ENCODE measurements at places on chromosomes 5 and 9. TPM values are rescaled to one million over a fixed set of nuclear protein-coding genes. Genes with fewer than 3 reads are reported as not detected.

The SH3PXD2B gene
- total RNA-seq: 3.2 TPM

The ADCY2 gene
- total RNA-seq: 0.42 TPM

The PCDHB12 gene
- 0.19 TPM for total RNA-seq

The PCDHGB2 gene
- total RNA-seq: 0.28 TPM

The OLFM1 gene
- total RNA-seq: 28.3 TPM

The GNA14 gene
- total RNA-seq: 0.47 TPM

The ZCCHC7 gene
- total RNA-seq: 22.6 TPM

- no peak overlapping the region for H3K27ac ChIP-seq
- H3K27me3 ChIP-seq: peaks cover 25% of the 10 kb centered on the region
- no peaks in the 10 kb centered on the region for H3K36me3 ChIP-seq
- H3K4me3 ChIP-seq: no peak overlapping the region
Observed at GRCh38 chr5:51395245-51395644, 12.0 kb downstream of the ISL1 start.

DNA sequence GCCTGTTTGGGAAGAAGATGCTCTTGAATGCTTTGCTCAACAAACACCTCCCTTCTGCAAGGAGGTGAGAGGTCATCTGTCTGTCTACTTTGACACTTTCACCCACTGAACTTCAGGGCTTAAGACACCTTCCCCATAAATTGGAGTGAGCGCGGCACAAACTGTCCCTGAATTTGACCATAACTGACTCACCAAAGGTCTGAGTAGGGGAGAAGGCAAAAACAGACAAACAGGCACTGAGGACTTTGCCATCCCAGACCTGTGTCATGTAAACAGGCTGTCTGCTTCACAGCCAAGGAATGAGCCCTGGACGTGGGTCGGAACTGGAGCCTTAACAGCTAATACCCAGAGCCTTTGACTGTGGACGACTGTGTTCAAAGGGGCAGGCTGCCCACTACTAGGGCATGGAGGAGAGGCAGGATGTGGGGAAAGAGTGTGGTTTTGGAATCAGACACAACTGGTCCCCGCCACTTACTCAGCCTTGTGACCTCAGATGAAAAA, 320.9 kb upstream of the KLF4 start:
- no peak for DNase-seq
- H3K27ac ChIP-seq: no peak overlapping the region
- H3K4me3 ChIP-seq: no peak overlapping the region
- H3K4me1 ChIP-seq: no peaks in the 10 kb centered on the region
- no peaks in the 10 kb centered on the region for H3K27me3 ChIP-seq

GRCh38 chr5:168147106-168147505, 144.3 kb upstream of the WWC1 start:
- H3K4me1 ChIP-seq: no peaks in the 10 kb centered on the region
- peaks cover 2% of the 10 kb centered on the region for H3K27me3 ChIP-seq
- no peak overlapping the region for H3K27ac ChIP-seq
- H3K36me3 ChIP-seq: no peaks in the 10 kb centered on the region

DNA sequence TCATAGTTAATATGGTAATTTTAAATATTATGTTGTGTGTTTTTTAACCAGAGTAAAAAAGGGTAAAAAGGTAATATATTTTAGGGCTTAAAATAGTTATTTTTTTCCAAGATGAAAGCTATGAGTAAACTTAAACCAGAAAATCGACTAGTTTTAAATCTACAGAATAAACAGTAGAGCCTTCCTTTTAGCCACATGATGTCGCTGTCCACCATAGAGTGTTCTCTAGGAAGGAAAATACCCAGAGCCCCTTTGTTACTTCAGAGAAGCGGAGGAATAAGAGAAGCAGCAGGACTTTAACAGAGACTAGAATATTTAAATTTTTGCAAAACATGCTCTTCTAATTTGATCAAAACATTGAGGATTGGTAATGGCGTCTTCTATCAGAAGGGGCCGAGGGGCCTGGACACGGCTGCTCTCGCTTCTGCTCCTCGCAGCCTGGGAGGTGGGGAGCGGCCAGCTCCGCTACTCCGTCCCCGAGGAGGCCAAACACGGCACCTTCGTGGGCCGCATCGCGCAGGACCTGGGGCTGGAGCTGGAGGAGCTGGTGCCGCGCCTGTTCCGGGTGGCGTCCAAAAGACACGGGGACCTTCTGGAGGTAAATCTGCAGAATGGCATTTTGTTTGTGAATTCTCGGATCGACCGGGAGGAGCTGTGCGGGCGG, at the start of gene PCDHA2:
TSS of gene PCDHA2 (plus strand) at position 258 of the 664 bp plus-strand sequence.
- H3K4me3 ChIP-seq: no peak within 1 kb of the TSS
- DNase-seq: no peak
- H3K27ac ChIP-seq: no peak within 1 kb of the TSS
- H3K4me1 ChIP-seq: no peaks in the 10 kb centered on the region

DNA sequence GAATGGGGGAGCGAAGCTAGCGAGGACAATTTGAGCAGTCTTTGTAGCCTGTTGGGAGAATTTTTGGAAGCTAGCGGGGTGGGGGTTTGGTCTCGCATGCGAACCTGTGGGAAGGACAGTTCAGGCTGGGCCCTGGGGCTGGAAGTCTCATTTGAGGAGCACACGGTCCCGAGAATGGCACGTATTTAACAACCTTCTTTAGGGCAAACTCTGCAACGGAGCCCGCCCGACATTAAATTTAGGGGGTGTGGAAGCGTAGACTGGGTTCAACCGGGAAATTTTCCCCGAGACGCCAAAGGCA, 35.2 kb upstream of the NFIB start:
- peaks cover 94% of the 10 kb centered on the region for H3K27me3 ChIP-seq
- H3K36me3 ChIP-seq: no peaks in the 10 kb centered on the region
- no peak overlapping the region for H3K4me3 ChIP-seq
- no peaks in the 10 kb centered on the region for H3K4me1 ChIP-seq
- no peak overlapping the region for H3K27ac ChIP-seq
- no peak for DNase-seq

DNA sequence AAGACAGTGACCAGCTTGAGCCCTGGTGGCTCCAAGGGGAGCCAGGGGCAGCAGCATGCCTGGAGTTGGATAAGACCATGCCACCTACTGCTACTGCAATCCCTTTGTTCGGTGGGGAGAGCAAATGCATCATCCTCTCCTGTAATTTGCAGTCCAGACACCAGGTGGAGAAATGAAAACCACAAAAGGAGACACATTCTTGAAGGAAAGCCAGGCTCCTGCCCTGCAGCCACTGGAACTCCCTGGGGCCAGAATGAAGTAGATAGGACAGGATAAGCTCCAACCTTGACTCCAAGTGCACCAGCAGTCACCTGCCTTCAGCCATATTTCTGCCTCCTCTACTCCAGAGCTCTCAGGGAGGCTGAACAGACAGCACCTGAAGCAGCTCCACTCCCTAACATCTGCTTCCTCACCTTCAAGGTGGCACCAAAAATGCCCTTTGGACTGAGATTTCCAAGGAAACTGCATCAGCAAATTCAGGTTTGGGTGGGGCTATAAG, 65.1 kb upstream of the IQGAP2 start:
- H3K27ac ChIP-seq: no peak overlapping the region
- peaks cover 16% of the 10 kb centered on the region for H3K4me1 ChIP-seq
- no peaks in the 10 kb centered on the region for H3K27me3 ChIP-seq
- no peaks in the 10 kb centered on the region for H3K36me3 ChIP-seq

DNA sequence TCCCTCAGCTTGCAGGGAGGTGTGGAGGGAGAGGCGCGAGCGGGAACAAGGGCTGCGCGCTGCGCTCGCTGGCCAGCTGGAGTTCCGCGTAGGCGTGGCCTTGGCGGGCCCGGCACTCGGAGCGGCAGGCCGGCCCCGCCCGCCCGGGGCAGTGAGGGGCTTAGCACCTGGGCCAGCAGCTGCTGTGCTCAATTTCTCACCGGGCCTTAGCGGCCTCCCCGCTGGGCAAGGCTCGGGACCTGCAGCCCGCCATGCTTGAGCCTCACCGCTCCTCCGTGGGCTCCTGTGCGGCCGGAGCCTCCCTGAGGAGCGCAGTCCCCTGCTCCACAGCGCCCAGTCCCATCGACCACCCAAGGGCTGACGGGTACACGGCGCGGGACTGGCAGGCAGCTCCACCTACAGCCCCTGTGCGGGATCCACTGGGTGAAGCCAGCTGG, 1516.4 kb downstream of the EFNA5 start:
- H3K36me3 ChIP-seq: no peaks in the 10 kb centered on the region
- no peaks in the 10 kb centered on the region for H3K4me1 ChIP-seq
- no peak overlapping the region for H3K27ac ChIP-seq
- H3K27me3 ChIP-seq: no peaks in the 10 kb centered on the region
- H3K4me3 ChIP-seq: no peak overlapping the region
- no peak for DNase-seq
